ENCODE measurements at places on chromosomes 4 and X.

DNA sequence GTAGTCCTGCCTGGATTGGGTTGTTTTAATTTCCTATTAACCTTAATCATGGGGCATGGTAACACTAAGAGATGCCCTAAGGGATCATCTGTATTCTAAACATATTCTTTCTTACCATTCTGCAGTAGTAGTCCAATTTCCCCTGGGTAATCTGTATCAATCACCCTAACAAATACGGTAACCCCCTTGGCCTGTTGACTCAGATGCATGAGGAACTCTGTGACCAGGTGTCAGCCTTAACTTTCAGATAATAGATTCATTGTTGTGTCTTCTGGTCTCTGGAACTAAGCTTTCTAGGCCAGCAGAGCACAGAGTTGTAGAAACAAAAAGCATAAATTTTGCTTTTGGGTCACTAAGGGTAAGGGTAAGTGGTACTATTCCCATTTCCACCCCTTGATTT, 13.1 kb upstream of the BANK1 start:
- DNase-seq: no peak

DNA sequence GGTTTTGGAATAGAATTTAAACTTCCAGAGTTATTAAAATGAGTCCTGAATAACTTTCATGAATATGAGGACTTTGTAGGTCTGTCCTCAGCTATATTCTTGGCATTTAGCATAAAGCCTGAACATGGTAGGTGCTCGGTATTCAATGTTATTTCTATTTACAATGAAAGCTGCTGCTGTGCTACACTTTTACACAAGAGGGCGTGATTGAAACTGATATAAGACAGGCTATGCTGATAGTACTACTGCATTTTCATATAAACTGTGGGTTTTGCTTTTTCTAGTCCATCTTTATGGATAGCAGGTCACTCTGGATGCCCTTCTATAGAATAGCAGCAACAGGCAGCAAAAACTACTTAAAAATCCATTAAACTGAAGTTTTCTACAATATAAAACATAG, 12.3 kb upstream of the GNPDA2 start:
- no peak for DNase-seq

- DNase-seq: no peak
Observed at GRCh38 chr4:76723924-76724323, 174.0 kb downstream of the SOWAHB start.

GRCh38 chr4:149747646-149748045, 68.0 kb downstream of the IQCM start:
- DNase-seq: no peak

DNA sequence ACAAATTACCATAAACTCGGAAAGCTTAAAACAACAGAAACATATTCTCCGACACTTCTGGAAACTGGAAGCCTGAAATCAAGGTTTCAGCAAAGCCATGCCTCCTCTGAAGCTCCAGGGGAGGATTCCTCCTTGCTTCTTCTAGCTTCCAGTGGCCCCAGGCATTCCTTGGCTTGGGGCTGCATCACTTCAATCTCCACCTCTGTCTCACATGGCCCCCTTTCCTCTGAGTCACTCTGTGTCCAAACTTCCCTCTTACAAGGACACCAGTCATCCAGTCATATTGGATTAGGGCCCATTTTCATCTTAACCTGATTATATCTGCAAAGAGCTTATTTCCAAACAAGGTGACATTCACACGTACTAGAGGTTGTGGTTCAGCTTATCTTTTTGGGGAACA, 17.3 kb downstream of the PARM1 start:
- no peak for DNase-seq

- DNase-seq: no peak
Observed at GRCh38 chr4:40737879-40738278, 11.9 kb upstream of the NSUN7 start.

- DNase-seq: peak; percentile 69
Observed at GRCh38 chr4:184250795-184251669, 33.4 kb upstream of the ENPP6 start.

DNA sequence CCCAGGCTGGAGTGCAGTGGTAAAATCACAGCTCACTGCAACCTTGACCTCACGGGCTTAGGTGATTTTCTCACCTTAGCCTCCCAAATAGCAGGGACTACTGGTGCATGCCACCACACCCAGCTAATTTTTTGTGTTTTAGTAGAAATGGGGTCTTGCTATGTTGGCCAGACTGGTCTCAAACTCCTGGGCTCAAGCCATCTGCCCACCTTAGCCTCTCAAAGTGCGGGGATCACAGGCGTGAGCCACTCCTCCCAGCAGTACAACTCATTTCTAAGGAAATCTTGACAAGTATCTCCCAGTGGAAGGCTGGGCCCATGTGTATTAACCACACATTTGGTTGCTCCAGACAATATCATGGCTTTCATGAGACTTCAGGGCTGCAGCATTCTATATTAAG, 20.4 kb upstream of the PDLIM5 start:
- DNase-seq: no peak

- no peak for DNase-seq
Observed at GRCh38 chr4:36420111-36420679, 138.8 kb downstream of the DTHD1 start.

DNA sequence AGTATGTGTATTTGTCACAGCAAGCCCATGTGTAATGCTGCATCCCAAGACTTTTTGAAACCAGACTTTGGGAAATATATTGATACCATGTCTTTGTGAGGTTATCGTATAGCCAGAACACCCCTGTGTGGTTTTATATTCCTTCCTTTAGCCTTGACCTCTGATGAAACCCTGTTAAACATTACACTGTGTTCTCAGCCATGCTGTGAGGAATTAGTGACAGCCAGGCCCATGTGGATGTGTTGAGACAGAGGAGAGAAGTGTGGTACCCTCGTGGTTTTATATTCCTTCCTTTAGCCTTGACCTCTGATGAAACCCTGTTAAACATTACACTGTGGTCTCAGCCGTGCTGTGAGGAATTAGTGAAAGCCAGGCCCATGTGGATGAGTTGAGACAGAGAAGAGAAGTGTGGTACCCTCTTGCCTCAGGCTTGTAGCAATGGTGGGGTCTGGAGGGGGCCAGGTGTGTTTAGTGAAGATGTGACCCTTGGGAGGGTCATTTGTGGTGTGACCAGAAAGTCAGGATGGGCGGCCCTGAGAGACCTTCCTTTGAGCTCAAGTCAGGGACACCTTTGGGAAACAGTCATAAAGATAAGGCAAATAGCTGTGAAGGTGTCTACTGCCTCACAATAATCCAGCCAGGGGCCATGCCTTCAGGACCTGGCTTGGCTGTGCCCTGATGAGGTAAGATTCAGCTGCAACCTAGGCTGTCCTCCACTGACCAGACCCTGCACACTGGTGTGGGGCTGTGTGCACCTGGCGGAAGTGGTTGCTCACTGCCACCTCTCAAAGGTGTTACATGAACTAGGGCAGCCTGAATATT, 110.0 kb downstream of the IRF2 start:
- DNase-seq: no peak

DNA sequence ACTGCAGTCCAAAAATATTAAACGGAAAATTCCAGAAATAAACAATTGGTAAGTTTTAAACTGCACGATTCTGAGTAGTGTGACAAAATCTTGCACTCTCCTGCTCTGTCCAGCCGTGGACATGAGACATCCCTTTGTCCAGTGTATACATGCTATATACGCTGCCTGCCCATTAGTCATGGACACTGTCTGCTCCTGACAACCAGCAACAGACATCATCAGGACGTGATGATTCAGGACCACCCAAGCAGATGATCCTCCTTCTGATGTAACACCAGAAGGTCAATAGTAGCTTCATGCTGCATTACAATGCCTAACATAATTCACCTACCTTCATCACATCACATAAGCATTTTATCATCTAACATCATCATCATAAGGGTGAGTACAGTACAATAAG, 36.3 kb downstream of the ATRX start:
- no peak for DNase-seq

GRCh38 chr4:55500072-55500471, 46.6 kb downstream of the CLOCK start:
- DNase-seq: no peak

DNA sequence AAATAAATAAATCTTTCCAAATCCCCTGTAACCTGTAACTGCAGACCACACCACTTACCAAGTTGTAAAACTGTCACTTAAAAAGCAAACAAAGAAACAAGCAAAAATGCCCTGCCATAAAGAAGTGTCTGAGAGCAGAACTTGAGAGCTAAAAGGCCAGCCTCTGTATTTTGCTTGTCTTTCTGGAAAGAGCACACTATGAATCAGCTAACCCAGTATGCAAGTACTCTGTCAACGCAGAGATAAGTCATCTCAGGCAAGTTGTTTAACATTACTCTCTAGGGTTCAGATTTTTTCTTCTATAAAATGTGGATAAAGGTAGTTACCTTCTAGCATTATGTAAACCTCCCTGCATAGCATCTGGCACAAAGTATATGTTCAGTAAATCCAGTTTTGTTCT, 134.8 kb downstream of the HS3ST1 start:
- DNase-seq: no peak

GRCh38 chrX:86002076-86002896, 45.1 kb downstream of the CHM start:
- peak; percentile 1 for DNase-seq

- no peak for DNase-seq
Observed at GRCh38 chr4:64146030-64146429, 263.2 kb downstream of the TECRL start.

DNA sequence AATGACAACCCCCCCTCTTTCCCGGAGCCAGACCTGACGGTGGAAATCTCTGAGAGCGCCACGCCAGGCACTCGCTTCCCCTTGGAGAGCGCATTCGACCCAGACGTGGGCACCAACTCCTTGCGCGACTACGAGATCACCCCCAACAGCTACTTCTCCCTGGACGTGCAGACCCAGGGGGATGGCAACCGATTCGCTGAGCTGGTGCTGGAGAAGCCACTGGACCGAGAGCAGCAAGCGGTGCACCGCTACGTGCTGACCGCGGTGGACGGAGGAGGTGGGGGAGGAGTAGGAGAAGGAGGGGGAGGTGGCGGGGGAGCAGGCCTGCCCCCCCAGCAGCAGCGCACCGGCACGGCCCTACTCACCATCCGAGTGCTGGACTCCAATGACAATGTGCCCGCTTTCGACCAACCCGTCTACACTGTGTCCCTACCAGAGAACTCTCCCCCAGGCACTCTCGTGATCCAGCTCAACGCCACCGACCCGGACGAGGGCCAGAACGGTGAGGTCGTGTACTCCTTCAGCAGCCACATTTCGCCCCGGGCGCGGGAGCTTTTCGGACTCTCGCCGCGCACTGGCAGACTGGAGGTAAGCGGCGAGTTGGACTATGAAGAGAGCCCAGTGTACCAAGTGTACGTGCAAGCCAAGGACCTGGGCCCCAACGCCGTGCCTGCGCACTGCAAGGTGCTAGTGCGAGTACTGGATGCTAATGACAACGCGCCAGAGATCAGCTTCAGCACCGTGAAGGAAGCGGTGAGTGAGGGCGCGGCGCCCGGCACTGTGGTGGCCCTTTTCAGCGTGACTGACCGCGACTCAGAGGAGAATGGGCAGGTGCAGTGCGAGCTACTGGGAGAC, 1.6 kb downstream of the PCDH10 start:
- DNase-seq: no peak

GRCh38 chrX:24133312-24133711, 16.2 kb upstream of the ZFX start:
- no peak for DNase-seq

DNA sequence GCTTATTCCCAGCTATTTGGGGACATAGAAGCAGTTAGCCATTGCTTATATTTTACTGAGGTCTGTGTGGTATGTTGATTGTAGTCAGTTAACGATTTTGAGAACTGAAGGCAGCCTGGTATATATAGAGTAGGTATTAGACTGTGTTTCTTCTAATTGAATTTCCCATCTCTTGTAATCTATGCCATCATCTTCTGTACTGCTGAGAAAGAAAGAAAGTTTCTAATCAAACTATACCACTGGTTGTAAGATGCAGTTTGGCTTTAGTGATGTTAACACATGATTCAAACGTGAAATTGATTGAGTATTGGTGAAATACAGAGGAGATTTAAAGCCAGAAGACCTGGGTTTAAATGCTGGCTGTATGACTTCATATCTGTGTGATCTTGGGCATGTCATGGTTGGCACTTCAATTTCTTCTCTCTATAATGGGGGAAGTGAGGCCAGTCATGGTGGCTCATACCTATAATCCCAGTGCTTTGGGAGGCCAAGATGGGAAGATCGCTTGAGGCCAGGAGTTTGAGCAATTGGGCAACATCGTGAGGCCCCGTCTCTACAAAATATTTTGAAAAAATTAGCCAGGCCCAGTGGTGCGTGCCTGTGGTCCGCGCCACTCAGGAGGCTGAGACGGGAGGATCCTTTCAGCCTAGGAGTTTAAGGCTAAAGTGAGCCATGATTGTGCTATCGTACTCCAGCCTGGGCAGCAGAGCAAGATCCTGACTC, 11.6 kb downstream of the HTT start:
- DNase-seq: no peak

DNA sequence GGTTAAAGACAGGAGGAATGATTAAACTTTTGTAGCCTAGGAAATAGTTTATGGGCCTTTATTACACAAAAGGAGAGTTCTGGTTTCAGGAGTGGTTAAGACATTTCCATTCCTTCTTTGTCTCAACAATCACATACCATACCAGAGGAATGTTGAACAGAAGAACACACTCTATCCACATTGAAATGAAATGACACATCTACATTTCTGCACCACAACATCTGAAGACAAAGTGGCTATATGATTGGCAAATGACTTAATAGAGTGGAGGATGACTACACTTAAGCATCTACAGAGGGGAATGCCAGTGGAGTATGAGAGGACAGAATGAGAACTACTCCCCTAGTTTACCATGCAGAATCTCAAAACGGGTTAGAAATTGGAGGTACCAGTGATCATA, 8.0 kb downstream of the CYP2U1 start:
- DNase-seq: no peak

- no peak for DNase-seq
Observed at GRCh38 chrX:149374751-149375150, 130.4 kb downstream of the IDS start.

DNA sequence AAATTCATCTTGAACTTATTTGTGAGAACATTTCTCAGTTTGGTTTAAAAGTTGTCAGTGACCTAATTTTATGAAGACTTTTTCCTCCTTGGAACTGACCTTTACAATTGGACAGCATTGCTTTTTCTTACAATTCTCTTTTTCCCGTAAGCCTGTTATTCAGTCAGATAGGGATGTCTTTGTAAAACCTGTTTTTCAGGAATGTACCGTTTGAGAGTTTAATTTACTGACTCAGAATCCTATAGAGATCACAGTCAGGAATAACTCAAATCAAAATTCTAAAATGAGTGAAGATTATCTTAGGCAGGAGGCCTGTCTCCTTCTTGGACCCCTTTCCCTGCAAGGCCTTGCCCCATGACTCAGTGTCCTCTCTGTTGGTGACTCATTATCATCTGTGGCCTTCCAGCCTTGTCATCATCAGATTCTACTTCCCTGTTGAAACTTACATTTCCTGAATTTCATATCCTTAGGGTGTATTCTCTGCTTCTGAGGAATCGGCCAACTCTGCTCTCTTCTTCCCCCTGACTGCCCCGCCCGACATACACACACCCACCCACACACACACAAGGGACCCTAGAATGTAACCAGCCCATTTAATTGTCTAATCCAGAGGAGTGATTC, 99.8 kb downstream of the ARHGAP10 start:
- DNase-seq: peak; percentile 29
